ENCODE measurements at places on chromosomes 2 and 18.

DNA sequence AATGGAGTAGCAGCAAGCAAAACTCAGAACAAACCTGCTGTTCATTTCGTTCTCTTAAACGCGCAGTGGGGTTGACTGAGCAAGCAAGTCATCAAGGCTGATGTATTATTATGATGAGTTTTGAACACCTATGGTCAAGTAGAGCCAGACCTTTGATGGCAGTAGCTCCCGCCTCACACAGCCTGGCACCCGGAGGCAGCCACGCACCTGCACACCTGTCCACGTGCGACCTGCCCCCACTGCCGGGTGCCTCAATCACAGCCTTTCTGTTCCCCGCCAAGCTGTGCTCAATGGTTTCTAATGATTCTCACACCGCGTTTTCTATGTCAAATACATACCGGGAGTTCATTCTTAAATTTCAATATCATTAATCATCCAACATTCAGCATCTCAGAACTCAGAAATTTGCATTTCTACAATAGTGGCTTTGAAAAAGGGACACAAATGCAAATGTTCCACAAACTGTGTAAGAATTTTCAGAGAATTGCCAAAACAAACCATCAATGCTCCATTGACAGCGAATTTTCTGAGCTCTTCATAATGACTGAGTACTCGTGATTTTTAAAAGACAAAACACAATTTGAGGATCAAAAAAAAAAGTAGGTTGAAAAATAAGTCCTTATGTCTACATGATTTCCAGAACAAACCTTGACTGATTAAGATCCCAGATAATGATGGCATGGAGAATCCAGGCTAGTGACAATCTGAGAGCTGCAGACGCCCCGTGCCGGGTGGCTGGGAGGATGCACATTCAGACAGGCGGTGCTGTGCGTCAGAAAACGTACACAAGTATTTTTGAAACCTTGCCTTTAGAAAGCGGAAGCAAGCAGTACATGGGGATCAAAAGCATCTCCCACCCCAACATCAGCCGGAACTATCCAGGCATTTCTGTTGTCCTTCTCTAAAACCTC is 56.6 kb downstream of the HDAC4 start:
- H3K36me3 ChIP-seq: peaks cover 27% of the 10 kb centered on the region
- H3K27ac ChIP-seq: no peak overlapping the region
- DNase-seq: no peak
- no peaks in the 10 kb centered on the region for H3K4me1 ChIP-seq
- H3K4me3 ChIP-seq: no peak overlapping the region

GRCh38 chr2:51633073-51633472 is 601.1 kb upstream of the NRXN1 start:
- H3K27me3 ChIP-seq: no peaks in the 10 kb centered on the region
- H3K4me3 ChIP-seq: no peak overlapping the region
- no peak overlapping the region for H3K27ac ChIP-seq
- no peaks in the 10 kb centered on the region for H3K4me1 ChIP-seq
- no peak for DNase-seq

- DNase-seq: no peak
- no peaks in the 10 kb centered on the region for H3K36me3 ChIP-seq
- no peak overlapping the region for H3K4me3 ChIP-seq
- H3K27me3 ChIP-seq: no peaks in the 10 kb centered on the region
Observed at GRCh38 chr2:64675860-64676259, 22.1 kb upstream of the SERTAD2 start.

DNA sequence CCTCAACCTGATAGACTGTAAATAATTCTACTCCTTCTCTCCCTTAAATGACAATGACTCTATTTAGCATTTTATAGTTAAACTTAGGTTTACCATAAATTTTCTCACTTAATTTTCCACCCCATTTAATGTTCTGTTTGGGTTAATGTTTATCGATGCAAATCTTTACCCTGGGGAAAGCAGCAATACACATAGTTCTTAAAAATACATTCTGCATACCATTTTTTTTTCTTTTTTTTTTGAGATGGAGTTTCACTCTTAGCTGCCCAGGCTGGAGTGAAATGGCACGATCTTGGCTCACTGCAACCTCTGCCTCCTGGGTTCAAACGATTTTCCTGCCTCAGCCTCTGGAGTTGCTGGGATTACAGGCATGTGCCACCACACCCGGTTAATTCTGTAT is 14.0 kb downstream of the STAM2 start:
- DNase-seq: no peak
- H3K4me1 ChIP-seq: no peaks in the 10 kb centered on the region
- H3K27ac ChIP-seq: no peak overlapping the region
- no peaks in the 10 kb centered on the region for H3K36me3 ChIP-seq

DNA sequence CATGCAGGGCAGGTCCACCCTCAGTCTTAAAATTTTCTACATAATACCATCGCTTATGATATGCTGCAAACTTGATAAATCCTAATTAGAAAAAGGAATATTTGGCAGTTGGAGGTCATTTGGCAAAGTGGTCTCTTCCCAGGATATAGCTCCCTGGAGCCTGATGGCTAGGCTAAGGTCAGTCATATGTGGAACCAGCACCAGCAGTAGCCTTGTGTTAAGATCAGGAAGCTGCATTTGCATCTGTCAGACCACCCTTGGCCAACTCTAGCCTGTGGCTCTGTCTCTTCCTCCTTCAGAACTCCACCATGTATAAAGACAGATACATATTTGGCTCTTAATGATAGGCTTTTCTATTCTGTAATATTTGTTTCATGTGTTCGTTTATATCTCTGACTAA is 5.4 kb upstream of the HK2 start:
- DNase-seq: no peak
- peaks cover 3% of the 10 kb centered on the region for H3K36me3 ChIP-seq
- no peak overlapping the region for H3K4me3 ChIP-seq

GRCh38 chr2:122237450-122237849 is 482.0 kb downstream of the TSN start:
- no peak overlapping the region for H3K27ac ChIP-seq
- H3K4me3 ChIP-seq: no peak overlapping the region
- no peaks in the 10 kb centered on the region for H3K36me3 ChIP-seq
- H3K4me1 ChIP-seq: no peaks in the 10 kb centered on the region
- DNase-seq: no peak

- no peak overlapping the region for H3K4me3 ChIP-seq
- peaks cover 3% of the 10 kb centered on the region for H3K4me1 ChIP-seq
- H3K36me3 ChIP-seq: no peaks in the 10 kb centered on the region
- H3K27ac ChIP-seq: no peak overlapping the region
- no peak for DNase-seq
Observed at GRCh38 chr2:134029418-134029817, 224.5 kb upstream of the MGAT5 start.
